Right ventricle myocardium inferior (tissue), 1 donor: ENCODE measurements at places on chromosomes 3 and 15. TPM values are rescaled to one million over a fixed set of nuclear protein-coding genes. Genes with fewer than 3 reads are reported as not detected.

The GRM2 gene
- total RNA-seq, result 0.03 TPM

DNA sequence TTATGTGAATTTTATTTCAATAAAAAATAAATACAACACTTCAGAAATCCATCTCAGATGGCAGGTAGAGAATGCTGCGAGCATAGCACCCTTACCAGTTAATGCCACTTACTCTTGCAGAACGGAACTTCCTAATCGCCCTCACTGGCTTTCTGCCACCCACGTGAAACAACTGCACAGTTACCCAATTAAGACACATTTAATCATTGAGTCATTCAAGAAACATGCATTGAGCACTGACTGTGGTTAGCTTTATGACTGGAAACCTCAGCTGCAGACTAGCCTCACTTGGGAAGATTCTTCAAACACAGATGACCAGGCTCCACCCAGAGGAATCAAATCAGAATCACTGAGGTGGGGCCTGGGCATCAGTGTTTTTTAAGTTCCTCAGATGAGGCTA lies 5.6 kb upstream of the MFGE8 start:
- DNase-seq, result peak; percentile 70

DNA sequence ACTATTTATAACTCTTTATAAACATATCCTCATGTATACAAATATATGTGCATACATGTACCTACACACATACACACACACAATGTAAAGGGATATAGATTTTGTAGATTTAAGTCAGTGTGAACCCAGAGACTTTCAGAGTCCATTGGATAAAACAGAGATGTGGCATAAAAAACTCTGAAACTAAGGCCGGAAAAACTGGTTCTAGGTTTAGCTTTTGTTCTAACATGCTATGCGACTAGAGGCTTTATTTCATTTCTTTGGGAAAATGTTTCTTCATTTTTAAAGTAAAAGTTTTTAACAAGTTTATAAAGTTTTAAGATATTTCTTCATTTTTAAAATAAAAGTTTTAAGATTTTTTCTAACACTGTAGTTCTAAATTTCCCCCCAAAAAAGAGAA lies 36.7 kb downstream of the ZPLD1 start:
- DNase-seq, result no peak

- DNase-seq, result no peak
Observed at GRCh38 chr15:80885016-80885579, 104.5 kb downstream of the MESD start.

DNA sequence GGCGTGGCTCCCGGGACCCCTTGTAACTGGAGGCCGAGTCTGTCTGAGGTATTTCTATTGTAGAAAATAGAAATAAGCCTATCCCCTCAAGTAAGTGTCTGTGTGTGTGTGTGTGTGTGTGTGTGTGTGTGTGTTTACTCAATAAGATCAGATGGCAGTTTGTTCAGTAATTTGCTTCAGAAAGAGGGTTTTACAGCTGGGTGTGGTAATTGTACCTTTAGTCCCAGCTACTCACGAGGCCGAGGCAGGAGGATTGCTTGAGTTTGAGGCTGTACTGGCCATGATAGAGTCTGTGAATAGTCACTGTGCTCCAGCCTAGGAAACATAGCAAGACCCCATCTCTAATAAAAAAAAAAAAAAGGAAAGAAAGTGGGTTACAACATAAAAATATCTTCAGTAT lies 8.7 kb downstream of the SPINT1 start:
- DNase-seq, result no peak

The PRSS50 gene
- 0.11 TPM for total RNA-seq

DNA sequence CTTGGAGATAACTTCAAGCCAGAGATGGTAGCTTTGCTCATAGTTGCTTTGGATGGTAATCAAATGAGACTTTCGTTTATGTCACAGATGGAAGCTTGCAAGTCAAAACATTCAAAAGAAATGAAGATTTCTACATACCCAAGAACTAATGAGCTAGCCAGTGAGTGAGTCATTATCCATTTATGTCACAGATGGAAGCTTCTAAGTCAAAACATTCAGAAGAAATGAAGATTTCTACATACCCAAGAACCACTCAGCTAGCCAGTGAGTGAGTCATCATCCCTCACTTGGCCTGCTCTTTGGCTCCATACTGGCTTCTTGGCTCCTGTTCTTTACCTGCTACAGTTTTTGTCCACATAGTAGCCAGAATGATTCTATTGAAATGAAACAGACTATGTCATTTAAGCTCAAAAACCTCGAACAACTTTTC lies 559.8 kb upstream of the CBLB start:
- DNase-seq, result no peak

DNA sequence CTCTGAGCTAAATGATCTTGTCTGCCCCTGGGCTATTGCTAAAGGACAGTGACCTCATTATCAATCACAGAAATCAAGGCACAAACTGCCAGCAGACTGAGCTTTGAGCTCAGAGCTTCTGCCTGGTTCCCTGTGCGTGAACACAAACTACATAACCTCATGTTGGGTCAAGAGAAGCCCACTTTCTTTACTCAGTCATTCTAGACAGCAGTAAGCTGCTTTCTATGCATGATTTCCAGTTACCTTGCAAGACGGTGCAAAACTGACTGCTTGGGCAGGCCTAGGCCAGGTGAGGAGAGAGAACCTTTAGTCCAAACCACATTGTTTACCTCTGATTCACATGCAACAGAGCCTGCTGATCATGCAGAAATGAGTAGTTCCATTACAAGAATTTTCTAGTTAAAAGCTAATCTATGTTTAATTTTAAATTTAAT lies 75.1 kb downstream of the ARRDC4 start:
- no peak for DNase-seq

The GRM7 gene
- total RNA-seq, result not detected

GRCh38 chr15:74768771-74769342 lies 13.0 kb upstream of the CSK start:
- DNase-seq, result peak; percentile 82

The EIF1B gene
- 327 TPM for total RNA-seq

DNA sequence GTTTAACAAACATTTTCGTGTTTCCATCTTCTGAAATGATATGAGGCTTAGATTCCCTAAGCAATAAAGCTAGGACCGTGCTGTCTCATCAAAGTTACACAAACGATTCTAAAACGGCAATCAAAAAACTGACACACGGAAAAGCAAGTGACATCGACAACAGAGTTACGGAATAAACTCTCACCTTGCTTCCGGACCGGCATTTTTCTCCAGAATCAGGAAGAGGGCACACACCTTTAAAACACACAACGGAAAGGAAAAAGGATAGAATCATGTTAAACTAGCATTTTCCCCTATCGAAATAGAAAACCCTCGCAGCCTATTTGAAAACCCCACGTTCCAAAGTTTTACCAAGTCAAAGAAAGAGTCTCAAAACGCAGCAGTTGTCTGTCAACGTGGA lies 1.4 kb downstream of the DLG1 start:
- no peak for DNase-seq

The FBXL2 gene
- total RNA-seq, result 1.6 TPM

The ASB14 gene
- total RNA-seq, result 9.0 TPM

DNA sequence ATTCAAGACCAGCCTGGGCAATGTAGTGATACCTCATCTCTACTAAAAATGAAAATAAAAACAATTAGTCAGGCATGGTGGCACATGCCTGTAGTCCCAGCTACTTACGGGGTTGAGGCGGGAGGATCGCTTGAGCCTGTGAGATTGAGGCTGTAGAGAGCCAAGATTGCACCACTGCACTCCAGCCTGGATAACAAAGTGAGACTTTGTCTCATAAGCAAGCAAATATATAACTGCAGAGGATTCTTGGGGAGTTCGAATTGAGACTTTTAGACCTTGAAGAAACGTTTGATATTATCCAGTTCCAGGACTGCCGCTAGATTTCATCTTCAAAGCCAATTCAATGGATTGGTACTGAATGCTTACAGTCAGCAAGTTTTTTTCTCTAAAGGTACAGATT lies 11.9 kb upstream of the RARB start:
- no peak for DNase-seq

DNA sequence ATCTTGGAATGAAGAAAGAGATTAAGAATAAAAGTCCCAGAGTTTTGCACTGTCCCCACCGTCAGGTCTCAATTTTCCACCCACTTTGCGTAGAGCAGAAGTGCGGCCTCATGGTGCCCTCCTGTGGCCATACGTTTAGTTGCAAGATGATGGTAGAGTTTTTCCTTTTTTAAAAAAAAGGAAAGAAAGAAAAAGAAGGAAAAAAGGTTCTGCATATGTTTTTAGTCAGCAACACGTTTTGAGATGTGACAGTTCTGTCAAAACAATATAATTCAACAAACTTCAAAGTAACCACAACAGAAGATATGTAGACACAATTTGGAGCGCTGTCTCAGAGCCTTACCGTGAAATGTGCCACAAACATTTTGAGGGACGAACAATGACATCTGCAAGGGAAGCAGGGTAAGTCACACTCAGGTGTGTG lies 24.6 kb downstream of the EBLN2 start:
- no peak for DNase-seq

GRCh38 chr15:61086012-61086411 lies 143.1 kb downstream of the RORA start:
- no peak for DNase-seq

DNA sequence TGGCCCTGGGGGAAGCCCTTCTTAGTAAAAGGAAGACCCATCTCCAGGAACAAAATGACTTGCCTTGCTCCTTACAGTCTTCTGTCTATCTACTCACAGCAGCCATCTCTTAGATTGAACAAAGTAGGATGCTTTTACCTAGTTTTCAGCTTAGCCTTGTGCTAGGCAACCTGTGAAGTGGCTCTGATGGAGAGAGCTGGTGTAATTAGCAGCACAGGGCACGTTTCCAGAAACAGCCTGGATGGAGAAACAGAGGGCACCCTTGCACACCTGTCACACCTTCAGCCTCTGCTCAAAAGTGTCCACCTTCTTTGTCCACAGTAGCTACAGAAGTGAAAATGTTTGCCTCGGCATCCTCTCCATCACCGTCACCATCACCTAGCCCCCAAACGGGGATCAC lies 292.9 kb downstream of the RORA start:
- no peak for DNase-seq

The PSTPIP1 gene
- total RNA-seq, result 4.5 TPM

The ADGRG7 gene
- not detected for total RNA-seq

DNA sequence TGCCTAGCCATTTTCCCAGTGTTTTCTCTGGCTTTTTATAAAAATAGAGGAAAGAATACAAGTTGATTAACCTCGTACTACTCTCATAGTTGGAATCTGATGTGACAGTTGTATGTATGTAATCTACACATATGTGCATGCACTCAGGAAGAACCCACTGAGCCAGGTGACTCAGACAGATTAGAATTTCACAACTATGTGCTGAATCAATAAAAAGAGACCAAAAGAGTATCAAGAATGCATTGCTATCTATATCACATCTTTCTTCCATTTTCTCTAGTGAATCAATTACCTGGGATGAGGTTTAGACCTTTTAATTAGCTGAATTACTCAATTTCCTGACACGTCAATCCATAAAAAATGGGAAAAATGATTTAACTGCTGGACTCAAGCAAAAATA lies 319.3 kb upstream of the ATP10A start:
- DNase-seq, result no peak

The CLDN1 gene
- total RNA-seq, result 0.46 TPM

GRCh38 chr15:69666441-69666882 lies 213.8 kb downstream of the RPLP1 start:
- peak; percentile 74 for DNase-seq

DNA sequence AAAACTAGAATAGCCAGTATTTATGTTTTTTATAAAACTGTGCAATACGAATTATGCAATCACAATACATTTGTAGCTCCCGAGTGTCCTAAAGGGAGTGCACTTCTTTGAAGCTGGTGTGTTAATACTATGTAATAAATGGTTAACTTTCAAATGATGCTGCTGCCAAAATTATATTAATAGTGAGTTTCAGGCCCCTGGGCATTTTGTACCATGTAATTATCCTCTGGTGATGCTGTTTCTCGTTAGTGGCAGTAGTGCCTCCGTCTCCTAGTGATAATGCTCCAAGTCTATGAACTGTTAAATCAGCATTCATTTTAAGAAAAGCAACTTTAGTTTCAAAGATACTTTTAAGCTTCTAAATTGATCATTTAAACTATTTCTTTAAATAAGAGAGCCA lies 132.7 kb upstream of the BHLHE40 start:
- no peak for DNase-seq

GRCh38 chr3:22288756-22289155 lies 537.7 kb upstream of the ZNF385D start:
- DNase-seq, result no peak

The ANKUB1 gene
- not detected for total RNA-seq

GRCh38 chr3:49805897-49806701 lies 3.0 kb downstream of the INKA1 start:
- DNase-seq, result no peak

GRCh38 chr15:98671060-98672008 lies 23.0 kb downstream of the IGF1R start:
- DNase-seq, result no peak

The BNC1 gene
- 0.19 TPM for total RNA-seq

The EFHB gene
- not detected for total RNA-seq

DNA sequence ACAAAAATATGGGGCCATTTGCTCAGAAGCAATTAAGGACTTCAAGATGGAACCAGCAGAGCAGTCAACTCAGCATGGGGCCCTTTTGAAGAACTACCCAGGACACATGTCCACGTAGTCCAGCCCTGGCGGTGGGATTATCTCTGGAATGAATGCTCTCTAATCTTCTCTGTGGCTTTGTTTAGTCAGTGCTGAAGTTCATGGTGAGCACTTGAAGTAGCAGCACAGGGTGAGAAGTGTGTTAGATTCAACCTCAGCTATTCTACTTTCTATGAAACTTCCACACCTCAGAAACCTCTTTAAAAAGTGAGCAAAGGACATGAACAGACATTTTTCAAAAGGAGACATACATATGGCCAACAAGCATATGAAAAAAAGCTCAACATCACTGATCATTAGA lies 74.4 kb downstream of the THRB start:
- no peak for DNase-seq

The GRK7 gene
- total RNA-seq, result not detected

- peak; percentile 59 for DNase-seq
Observed at GRCh38 chr3:115512565-115513415, 110.5 kb upstream of the GAP43 start.

DNA sequence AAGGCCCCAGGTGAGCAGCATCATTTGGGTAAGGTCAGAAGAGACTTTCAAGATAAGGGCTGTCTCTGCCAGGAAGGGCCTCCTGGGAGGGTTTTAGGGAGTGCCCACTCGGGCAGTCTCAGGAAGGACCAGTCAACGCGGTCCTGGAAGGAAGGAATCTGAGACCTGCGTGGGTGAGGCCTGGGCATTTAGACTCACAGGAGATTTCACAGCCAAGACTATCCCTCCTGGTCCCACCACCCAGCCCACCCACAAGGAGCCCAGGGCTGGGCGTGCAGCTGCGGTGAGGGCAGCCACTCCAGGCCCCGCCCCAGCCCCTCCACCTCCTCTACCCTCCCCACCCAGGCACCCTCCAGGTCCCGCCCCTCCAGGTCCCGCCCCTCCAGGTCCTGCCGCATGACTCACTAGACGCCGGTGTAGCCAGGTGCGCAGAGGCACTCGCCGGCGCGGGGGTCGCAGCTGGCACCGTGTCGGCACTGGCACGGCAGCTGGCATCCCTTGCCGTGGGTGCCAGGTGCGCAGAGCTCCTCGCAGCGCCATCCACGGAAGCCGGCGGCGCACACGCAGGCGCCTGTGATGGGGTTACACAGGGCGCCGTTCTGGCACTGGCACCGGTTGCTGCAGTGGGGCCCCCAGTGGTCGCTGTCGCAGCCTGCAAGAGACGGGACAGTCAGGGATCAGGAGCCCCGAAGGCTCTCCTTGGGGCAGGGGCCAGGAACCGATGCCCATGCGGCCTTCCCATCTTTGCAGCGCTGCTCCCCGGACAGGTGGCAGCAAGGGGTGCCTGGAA lies 112.7 kb downstream of the RAB11A start:
- DNase-seq, result no peak

The TRAIP gene
- 2.5 TPM for total RNA-seq
